Stimulated activated CD4-positive, alpha-beta T cell treated with anti-CD3 and anti-CD28 coated beads, Interleukin-1b, Interleukin-23, amount 100 ng/mL, for 24 hours (primary cell): ENCODE measurements at places on chromosomes 4 and X.

DNA sequence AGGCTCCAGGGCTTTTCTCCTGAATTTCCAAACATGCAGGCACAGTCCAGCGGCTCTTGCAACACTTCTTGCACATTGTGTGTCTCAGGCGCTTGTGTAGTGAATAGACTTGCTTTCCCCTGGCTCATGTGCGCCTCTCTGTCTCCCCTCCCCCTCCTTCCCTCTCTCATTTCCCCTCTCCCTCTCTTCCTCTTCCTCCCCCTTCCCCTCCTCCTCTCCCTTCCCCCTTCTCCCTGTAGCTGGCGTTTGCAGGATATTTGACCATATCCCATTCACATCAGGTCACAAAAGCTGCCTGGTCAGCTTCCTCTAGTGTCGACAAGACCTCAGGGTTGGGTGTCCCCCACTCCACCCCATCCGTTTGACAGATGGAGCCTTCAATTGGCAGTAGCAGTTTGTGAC, 2.4 kb downstream of the CHST7 start:
- no peak for DNase-seq

DNA sequence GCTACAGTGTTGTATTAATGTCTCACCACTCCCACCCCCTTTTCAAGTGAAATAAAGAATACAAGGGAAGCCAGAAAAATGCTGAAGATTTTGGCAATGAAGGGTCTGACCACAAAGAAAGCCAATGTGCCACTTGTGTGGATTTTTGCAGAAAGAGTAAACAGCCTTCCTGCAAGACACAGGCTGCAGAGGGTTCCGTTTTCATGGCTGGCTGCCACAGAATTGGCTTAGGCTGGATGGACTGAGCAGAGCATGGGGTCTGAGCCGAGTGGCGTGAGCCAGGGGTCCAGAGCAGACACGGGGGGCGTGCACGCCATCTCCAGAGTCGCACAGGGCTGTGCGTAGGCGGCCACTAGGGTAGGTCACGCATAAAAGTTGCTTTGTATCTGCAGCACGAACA, 69.2 kb downstream of the MTNR1A start:
- DNase-seq, result no peak

GRCh38 chrX:16487620-16488385, 162.2 kb upstream of the S100G start:
- DNase-seq, result no peak

GRCh38 chr4:141922236-141922635, 285.9 kb downstream of the IL15 start:
- DNase-seq, result no peak

DNA sequence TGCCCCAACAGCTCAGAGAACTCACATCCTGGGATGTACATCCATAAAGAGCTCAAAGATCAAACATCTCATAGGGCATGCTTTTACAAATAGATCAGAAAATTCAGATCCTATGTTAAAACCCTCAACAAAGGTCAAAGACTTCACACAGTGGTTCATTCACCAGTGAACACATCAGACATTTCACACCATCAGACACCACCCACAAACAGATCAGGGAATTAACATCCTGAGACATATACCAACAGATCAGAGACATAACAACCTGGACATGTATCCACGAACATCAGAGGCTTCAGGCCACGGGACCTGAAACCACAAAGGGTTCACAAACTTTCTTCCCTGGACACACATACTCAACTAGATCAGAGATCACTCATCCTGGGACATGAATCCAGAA, 23.4 kb downstream of the SUV39H1 start:
- no peak for DNase-seq

DNA sequence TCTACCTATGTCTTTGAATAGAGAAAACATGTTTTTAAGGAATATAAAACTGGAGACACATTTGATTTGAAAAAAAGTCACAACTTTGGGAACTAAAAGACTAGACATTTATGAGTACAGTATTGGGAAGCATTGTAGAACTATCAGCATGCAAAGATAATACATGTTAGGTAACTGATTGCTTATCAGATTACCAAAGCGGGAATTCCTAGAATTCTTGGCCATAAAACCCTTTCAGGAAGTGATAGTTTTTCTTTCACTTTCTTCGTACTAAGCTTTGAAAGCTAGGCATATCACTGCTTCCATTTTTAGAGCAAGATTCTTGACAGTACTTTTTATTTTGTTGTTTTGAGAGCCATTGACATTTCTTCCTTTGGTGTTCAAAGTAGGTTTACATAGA, 646.6 kb upstream of the PITX2 start:
- DNase-seq, result no peak

DNA sequence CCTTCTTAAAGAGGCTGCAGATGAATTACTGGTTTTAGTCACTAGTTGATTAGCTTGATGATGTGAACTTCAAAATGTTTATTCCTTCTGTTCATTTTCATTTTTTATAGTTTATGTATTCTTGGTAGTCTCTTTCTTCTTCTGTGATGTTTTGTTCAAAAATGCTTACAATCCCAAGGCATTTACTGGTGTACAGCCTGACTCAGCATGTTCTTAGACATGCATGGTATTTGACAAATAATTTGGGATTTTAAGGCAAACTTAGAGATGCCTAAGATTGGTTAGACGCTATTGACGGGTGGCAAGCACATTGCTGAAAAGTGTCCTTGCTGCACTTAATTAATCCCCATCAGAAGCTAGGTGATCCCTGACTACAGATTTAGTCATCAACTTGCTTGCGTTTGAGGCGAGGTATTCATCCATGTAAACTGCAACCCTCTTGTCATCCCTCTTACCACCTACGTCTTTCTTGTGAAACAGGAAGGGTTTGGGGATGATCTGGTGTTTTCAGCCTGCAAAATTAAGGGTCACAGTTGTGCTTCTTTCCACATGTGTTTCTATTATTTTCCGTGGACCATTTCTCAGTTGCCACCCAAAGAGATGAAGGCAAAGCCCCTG, 331.8 kb downstream of the DKK2 start:
- DNase-seq, result no peak

GRCh38 chrX:139890991-139891700, 41.7 kb downstream of the ATP11C start:
- DNase-seq, result no peak

GRCh38 chr4:98706935-98707334, 48.5 kb upstream of the TSPAN5 start:
- DNase-seq, result no peak

DNA sequence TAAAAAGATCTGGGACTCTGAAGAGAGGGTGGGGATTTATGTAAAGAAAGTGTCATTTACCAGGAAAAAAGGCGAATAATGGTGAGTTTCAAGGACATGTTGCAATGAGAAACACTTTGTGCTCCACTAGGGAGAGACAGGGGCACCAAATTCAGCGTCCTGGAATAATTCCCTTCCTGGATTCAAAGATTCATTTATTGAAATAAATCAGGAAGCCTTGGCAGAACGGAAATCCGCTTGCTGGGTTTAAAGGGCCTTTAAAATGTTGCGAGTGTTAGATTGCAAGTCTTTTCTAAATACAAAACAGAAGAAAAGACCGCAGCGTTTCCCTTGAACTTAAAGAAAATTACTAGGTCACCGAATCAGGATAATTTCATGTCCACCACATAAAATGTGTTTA, 3.8 kb upstream of the ZIC3 start:
- DNase-seq, result no peak

GRCh38 chr4:139973616-139974015, 180.4 kb downstream of the MAML3 start:
- DNase-seq, result no peak

DNA sequence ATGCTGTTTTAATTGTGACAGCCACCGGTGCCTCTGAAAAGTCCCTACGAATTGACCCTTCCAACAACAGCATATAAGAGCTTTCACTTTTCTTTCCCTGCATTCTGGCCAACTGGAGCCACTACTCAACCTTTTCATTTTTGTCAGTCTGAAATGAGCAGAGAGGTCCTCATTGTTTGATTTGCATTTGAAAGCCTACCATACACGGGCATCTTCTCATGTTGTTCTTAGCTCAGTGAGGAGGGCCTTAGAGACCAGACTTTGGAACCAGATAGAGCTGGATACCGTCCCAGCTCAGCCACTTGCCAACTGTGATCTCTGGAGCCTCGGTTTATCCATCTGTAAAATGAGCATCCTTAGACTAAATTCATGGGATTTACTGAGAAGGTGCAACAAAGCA, 16.9 kb upstream of the TMSB4X start:
- DNase-seq, result no peak
